Left forelimb (tissue), 1 donor: ENCODE measurements at places on chromosomes 12 and 14.
A peak's percentile ranks its signal among the peaks of the same experiment; 100 is the strongest.

DNA sequence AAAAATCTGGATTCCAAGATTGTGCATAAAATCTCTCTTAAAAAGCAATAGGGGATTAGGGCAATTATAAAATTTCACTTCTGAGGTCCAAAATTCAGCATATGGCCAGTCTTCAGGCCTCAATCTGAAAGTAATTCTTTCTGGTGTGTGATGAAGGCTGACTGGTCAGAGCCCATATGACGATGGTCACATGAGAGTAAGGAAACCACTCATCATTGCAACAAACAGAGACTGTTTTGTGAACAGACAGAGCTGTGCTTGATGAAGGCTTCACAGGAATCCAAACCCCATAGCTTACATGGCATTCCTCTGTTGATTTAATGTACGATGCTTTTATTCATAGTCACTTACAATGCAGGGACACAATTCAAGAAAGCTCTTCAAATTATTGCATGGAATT lies 238.1 kb downstream of the APAF1 start:
- no peak for DNase-seq

GRCh38 chr12:53830631-53831030 lies 78.9 kb upstream of the CISTR start:
- DNase-seq: no peak

DNA sequence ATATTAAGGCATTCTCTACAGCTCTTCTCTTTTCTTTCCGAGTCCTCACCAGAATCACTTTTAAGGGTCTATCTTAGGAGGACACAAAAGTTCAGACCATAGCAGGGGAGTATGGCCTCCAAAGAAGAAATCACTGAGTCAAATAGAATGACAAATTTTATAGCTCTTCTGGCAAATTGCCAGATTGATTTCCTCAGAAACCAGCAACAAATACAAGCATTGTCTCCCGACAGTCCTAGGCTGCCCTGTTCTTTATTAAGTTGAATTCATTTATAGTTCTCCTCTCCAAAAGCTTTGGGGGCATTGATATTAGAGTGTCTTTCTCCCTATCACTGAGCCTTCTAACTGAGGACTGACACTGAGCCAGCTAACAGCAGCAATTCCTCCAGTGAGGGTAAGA lies 156.4 kb upstream of the FRMD6 start:
- no peak for DNase-seq

GRCh38 chr12:34257093-34257492 lies 234.8 kb downstream of the ALG10 start:
- DNase-seq: no peak

DNA sequence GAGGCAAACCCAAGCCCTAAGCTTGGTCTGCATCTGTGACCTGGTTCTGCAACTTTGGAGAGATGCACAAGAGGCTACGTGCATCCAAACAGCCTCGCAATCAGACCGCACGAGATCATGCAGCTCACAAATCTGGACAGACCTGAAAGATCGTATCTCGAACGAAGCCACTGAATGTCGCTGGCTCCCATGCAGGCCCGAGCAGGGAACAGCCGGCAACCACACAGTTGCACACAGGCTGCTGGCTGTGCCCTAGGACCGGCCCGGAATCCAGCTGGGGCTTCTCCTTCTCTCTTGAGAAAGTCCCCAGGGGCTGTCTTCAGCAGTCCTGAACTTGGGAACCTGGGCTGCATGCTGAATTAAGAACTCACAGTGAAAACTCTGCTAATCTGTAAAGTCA lies 27.9 kb downstream of the WNT5B start:
- DNase-seq: no peak

- DNase-seq: no peak
Observed at GRCh38 chr14:33567731-33568130, 383.1 kb downstream of the EGLN3 start.

- no peak for DNase-seq
Observed at GRCh38 chr14:56149151-56149550, 30.9 kb downstream of the PELI2 start.

GRCh38 chr14:89586258-89587135 lies 169.5 kb upstream of the FOXN3 start:
- DNase-seq: no peak

GRCh38 chr14:74946659-74947281 lies 8.6 kb downstream of the PGF start:
- DNase-seq: no peak

DNA sequence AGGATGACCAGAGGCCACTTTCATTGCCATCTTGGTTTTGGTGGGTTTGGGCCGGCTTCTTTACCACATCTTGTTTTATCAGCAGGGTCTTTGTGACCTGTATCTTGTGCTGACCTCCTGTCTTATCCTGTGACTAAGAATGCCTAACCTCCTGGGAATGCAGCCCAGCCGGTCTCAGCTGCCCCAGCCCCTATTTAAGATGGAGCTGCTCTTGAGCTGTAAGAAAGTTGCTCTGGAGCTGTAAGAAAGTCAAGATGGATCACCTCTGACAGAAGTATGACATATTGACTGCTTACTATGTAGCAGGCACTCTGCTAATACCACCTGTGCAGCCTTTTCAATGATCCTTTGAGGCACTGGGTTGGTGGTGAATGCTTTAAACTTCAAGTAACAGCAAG lies 52.1 kb downstream of the RIN3 start:
- DNase-seq: no peak

DNA sequence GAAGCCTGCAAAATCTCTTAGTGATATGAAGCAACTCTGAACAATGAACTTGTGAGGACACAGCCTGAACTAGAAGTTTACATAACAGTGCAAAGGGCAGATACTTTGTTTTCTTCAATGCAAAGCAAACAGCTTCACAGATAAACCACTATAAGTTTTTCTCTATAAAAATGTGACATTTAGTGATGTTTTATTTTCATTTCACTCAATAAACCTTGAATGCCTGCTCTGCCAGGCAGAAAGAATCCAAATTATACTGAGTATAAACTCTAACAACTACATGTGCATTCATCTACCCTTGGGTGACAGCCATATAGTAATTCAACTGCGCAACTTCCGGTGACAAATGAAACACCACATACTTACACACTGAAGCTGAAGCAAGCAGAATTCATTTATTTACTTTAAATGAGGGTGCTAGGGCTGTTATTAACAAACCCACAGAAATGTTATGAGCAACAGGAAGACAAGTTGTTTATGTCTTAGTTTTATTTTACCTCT lies 10.3 kb downstream of the DCP1B start:
- no peak for DNase-seq

- DNase-seq: no peak
Observed at GRCh38 chr12:3958534-3958933, 85.3 kb upstream of the PARP11 start.

DNA sequence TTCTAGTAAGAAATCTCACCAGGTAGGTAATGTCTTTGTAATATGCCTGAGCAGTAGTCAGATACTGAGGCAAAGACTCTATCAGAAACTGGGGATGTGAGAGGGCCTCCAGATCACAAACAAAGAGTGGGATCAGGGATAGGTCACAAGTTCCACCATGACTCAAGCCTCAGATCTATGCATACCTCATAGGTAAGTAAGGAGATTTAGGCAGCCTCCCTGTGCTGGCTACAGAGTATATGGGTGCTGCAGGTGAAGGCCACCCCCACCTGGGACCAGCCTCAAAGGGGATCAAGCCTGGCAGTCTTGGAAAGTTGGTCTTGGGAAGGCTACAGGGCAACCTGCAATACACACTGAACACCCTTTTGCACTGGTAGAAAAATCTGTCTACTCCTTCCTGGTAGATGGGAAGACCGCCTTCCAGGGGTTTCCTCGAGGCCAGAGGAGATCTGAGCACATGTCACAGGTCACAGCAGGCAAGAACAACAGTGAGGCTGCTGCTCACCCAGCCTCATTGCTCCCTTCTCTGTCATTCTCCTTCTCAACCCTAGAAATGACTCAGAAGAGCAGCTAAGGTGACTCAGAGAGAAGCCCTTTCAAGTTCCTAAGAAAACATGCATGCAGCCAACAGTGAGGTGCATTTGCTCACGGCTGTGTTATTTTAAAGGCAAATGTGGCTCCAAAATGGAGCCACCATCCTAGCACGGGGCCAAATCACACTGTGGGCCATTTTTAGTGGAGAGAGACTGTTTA lies 143.4 kb upstream of the CDKN3 start:
- DNase-seq: no peak

DNA sequence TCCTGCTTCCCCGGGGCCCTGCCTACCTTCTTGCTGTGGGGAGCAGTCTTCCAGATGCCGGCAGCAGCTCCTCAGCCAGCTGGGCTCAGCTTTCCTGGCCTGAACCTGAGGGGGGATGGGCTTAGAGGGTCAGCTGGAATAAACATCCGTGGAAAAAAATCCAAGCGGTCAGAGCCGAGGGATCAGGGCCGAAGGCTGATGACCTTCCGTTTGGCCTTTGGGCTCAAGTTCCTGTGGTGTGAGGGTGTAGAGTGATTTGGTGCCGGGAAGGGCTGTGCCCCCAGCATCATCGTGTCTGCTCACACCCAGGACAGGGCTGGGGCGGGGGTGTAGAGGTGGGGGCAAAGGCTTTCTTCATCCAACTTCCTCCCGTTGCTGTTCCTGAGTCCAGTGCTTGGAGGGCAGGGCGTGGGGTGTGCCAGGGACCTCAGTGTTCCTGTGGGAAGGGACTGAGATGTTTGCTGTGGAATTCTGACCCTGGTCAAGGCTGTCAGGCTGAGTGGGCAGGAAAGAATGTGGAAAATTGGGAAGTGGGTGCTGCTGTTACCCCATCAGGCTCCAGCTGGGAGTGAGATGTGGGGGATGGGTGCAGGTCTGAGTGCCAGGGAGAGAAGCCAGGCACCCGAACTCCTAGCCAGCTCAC lies 2.6 kb downstream of the SMIM41 start:
- no peak for DNase-seq

DNA sequence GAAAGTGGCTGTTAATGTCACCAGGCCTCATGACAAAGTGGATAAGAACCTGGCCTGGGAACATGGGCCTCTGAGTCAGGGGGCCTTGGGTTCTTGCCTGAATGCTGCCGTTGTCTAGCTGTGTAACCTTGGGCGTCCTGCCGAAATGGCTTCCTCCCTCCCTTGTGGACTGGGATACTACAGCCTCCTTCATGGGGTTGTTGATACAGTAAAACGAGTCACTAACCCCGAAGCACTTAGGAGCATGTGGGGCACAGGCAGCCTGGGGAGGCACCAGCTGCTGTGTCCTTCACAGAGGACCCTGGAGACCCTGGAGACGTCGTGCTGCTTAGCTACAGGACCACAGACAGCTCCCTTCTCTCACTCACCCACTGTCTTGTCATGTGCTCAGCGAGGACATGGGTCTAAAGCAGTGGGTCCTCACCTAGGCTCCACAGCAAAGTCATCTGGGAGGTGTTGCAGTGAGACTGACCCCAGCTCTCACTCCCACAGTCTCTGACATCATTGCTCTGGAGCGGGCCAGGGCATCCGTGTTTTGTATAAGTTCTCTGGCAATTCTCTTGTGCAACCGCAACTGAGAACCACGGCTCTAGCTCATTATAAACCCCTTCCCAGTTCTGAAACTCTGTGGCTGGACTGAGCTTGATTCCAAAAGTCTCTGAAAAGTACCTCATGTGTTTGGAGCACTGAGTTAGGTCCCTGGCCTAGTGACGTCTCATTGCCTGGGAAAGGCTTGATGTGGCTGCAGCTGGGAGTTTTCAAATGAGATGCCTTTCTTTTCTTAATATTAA lies 42.1 kb downstream of the SERPINA3 start:
- DNase-seq: peak; percentile 34

GRCh38 chr14:21070083-21070609 lies at the start of gene ARHGEF40:
Gene ARHGEF40 (plus strand): TSS chr14:21070304. CDS start chr14:21070397, 93 bp downstream.
- peak; percentile 87 for DNase-seq

DNA sequence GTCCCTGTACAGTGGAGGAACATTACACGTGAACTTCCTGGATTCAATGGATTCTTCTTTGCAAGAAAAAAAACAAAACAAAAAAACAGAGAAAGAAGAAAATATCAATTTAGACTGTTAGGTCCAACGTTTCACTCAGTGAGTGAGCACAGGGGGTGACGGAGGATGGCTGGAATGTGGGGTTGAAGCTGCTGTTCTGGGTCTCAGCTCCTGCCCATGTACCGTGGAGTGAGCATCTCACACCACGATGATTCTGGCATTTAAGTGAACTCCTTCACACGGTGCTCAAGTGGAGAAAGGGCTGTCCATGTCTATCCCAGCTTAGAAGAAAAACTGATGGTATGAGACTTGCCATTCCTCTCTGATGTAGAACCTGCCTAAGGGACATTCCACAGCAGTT lies 23.2 kb downstream of the CCND2 start:
- no peak for DNase-seq

- DNase-seq: no peak
Observed at GRCh38 chr12:126247936-126248335, 1182.7 kb downstream of the AACS start.

DNA sequence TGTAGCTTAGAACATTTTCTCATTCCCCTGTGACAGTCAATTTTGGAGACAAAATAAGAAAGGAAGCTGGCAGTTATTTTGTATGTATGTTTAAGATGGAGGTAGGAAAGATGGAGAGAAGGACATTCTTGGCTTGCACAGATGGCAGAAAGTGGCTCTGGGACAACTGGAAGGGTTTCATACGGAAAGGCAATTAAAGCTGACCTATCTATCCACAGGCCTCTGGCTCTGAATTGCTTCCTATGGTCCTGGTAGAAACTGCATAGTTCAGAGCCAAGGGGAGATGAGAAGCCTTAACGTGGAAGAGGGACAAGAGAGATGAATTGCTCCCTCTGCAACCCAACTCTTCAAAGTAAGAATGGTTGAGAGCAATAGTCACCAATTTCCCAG lies 8.0 kb upstream of the NPFF start:
- DNase-seq: no peak

DNA sequence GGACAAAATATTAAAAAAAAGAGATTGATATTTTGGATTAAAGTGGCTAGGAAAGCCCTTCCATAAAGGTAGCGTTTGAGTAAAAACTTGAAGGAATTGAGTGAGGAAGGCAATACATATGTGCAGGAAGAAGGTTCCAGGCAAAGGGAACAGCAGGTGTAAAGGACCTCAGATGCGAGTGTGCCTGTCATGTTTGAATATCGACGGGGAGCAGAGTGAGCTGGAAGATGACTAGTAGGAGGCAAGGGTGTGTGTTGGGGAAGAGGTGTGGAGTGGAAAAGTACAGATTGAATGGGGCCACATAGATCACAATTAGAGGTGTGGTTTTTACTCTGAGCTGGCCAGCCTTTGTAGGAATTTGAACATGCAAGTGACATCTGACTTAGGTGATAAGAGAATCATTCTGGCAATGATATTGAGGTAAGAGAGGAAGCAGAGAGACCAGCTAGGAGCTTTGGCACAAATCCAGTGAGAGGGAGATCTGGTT lies 15.0 kb upstream of the FBXO33 start:
- no peak for DNase-seq
